ENCODE measurements at places on chromosomes 12 and 14. TPM values are rescaled to one million over a fixed set of nuclear protein-coding genes. Genes with fewer than 3 reads are reported as not detected.

KRT77 gene
- polyA plus RNA-seq: not detected

LRFN5 gene
- polyA plus RNA-seq: 9.3 TPM

DNA sequence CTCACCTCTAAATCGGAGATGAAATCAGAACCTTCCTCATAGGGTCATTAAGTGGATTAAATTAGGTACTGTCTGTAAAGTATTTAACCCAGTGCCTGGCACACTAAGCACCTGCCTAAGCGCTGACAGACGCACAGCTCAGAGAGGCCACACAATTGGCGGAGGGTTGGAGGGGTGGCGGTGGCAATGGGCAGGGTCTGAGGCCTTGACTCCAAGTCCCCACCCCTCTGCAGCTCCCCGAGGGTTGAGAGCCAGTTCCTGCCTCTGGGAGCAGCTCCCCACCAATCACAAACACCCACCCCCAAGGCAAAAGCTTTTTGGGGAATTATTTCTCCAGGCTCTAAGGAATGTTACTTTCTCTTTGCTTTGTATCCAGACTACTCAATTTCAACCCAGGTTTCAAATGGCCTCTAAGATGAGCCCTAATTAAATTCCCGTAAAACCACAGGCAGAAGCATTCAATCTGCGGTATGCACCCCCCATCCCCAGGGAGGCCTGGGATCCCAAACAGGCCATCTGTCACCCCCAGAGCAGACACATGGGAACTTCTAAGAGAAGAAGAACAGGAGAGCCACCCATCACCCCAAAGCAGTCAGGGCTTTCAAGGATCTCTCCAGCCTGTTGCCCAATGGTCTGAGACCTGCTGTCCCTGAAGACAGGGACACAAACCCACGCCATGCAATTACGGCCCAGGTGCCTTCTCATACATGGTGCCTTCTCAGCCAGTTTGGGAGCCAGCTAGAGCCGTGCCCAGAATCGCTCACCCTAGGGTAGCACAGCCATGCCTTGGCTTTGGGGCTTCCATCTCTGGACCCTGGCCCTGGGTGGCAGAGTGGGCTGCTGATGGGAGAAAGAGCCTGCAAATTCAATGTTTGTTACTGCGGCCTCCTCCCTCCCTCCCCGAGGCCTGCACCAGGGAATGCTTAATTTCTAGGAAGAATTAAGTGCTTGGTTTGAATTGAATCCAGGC, 66.1 kb downstream of the CHGA start:
- no peak for DNase-seq

- no peak for DNase-seq
Observed at GRCh38 chr12:7947011-7947410, 11.0 kb upstream of the SLC2A3 start.

DNA sequence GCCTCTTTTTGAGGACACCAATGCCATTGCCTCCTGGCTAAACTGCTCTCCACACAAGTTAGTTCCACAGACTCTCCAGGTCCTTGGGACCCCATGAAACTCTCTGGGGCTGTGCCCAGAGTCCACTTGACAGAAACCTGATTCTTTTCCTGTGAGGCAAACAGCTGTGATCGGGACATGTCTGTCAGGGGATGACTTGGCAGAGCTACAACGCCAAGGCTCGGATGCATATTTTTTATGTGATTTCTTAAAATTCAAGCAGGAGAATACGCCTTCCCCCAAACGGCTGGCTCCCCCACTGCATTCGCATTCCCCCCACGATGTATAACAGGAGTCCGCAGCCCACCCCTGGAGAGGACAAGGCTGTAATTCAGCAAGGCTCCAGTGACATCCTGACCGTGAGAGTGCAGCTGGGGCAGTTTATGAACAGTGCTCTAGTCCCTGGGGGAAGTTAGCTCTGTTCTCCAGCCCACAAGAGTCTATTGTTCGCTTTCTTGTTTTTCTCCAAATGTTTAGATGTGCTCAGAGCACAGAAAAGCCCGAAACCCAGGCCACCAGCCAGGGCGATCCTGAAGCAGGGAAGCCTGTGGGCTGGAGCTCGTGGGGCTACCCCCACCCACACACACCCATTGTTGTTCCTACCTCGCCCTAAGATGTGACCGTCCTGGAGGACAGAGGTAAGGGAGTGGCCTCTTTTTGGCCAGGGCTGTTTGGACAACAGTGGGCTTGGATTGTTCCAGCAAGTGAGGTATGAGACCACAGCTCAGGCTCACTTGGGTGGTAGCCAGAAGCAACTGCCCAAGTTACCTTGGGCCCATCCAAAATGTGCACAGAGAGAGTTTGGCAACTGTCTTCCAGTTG, 159.5 kb downstream of the ZFP36L1 start:
- DNase-seq: peak; percentile 81

GRCh38 chr12:51174501-51174900, 1.6 kb upstream of the TFCP2 start:
- DNase-seq: no peak

DNA sequence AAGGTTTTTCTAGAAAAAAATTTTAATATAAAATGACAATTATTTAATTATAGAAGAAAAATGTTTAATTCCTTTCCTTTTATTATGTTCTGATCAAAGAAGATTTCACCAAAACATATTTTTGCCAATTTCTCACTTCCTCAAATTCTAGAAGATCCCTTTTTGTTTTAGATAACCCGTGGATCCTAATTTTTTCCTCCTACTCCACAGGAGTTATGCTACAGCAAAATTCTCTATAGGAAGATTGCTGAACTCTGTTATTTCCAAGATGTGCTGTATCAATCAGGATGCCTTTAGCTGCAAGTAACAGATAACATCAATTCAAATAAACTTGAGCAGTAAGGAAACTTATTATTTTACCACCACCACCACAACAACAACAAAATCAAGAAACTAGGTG, 3.8 kb upstream of the SNX6 start:
- DNase-seq: no peak

DNA sequence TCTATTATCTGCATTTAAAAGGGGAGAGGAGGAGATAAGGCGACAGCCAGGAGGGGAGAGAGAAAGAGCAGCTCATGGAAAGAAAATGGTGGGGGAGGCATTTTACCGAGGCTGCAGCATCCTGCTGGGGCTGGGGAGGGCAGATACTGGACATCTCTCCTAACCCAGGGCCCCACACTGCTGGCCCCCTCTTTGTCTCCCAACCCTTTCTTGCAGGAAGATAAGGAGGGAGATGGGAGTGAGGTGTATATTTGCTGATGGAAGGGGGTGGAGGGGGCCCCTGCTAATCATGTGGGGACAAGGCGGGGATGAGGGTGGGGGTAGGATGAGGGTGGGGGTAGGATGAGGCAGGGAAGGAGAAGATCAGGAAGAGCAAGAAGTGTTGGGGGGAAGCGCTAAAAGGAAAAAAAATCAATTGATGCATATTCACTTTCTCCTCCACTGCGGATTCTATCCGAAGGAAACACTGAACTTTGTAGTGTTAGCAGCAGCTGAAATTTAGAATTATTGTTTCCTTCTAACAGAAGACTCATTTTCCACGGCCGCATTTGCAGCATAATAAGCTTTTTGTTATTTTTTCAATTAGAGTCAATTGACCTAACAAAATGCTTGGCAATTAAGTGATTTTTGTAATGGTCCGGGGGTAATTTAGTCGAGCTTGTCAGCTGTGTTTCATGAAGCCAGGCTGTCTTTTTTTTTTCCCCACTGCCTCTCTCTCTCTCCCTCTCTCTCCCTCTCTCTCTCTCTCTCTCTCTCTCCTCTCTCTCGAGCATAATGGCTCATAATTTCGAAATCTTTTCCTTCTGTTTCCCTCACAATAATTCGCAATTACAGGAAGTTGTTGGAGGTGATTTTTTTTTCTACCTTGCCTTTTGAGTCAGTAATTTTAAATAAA, 1134.6 kb downstream of the BCL11B start:
- DNase-seq: peak; percentile 3

- DNase-seq: no peak
Observed at GRCh38 chr12:25322918-25323531, 72.3 kb upstream of the KRAS start.

- peak; percentile 65 for DNase-seq
Observed at GRCh38 chr12:49636979-49637755, 13.8 kb downstream of the PRPF40B start.

GRCh38 chr12:70652451-70652850, 15.2 kb upstream of the PTPRB start:
- no peak for DNase-seq

- DNase-seq: no peak
Observed at GRCh38 chr14:72000907-72001306, 68.7 kb downstream of the RGS6 start.

DNA sequence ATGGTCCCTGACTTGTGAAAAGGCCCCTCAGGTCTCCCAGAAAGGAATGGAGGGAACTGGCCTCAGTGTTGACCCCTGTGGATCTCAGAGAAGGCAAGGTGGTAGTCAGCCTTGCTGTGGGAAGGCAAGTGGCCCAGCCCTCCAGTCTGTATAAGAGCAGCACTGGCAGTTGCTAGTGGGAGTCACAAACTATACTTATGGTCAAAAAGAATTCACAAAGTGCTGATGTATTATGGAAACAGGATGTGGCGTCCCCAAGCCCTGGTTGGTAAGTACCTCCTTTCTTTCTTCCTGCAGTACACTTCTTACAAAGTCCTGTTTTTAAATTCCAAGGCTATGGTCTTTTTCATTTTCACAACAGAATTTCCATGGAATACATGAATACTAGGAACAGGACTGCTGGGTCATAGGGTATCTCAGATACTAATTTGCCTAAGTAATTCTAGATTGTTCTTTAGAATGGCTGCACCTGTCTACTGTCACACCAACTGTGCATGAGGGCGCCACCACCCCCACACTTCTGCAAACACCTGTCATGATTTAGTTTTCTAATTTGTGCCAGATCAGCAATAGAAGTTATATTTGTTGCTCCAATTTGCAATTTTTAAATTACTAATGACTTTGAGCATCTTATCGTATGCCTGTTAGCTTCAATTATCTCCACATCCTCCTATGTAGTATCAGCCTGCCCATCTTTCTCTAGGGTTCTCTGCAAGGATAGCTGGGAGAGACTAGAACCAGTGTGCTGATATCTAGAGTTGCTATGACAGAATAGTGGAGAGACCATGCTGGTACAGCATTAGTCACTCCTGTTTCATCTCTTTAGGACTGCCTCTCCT, 40.7 kb upstream of the TMEM263 start:
- no peak for DNase-seq

GRCh38 chr12:87848248-87848868, 180.8 kb downstream of the C12orf50 start:
- peak; percentile 43 for DNase-seq

- no peak for DNase-seq
Observed at GRCh38 chr12:6171409-6172015, 28.7 kb upstream of the CD9 start.

- DNase-seq: no peak
Observed at GRCh38 chr14:87690076-87690613, 302.8 kb downstream of the GALC start.

GRCh38 chr14:100709289-100710284, 17.1 kb upstream of the DLK1 start:
- no peak for DNase-seq

- DNase-seq: no peak
Observed at GRCh38 chr12:47803191-47803875, 16.4 kb downstream of the HDAC7 start.
